Sciatic nerve (tissue), 2 donors: ENCODE measurements at places on chromosomes 16 and 17.

DNA sequence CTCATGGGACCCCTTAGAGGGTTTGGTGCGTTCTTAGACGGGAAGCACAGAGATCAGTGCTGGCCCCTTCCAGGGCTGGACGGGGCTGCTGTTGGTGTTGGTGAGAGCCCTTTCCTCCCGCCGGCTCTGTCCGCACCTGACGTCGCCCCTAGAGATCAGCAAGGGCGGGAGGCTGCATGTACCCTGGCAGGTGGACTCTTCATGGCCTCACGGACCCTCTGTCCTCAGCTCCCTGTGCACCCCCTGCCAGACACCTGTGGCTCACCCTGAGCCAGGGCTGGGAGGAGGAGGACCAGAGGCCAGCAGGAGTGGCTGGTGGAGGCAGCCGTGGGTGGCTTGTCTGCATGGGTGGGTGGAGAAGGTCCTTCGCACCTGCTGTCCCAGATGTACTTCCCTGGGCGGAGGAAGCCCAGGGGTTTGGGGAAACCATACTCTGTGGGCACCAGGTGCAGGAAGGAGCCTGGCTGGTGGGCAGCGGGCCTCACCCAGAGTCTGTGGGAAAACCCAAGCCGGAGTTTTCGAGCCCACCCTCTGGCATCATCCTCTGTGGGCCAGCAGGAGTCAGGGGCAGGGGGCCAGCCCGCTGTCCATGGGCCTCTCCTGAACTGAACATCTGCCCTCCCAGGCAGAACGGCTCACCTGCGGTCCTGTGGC lies 348.6 kb downstream of the SEC14L1 start:
- DNase-seq = peak; percentile 60

GRCh38 chr16:13331918-13332317 lies 430.5 kb downstream of the SHISA9 start:
- DNase-seq = no peak

DNA sequence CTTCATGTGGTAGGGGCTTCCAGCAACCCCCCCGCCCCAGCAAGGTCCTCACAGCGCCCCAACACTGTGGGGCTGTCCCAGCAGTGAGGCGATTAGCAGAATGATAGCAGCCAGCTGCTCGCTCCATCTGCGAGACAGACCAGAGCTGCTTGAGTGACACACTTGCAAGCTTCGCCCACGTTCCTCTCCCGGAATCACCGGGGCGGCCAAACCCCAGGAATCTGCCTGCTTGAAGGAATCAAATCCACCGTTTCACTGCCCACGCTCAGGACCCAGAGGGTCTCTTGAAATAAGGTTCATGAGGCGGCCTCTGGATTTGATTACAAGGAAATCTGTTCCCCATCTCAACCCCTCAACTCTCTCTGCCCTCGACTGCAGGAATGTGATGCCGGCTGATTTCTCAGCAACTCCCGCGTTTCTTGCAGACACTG lies 356.0 kb downstream of the C16orf95 start:
- peak; percentile 38 for DNase-seq

DNA sequence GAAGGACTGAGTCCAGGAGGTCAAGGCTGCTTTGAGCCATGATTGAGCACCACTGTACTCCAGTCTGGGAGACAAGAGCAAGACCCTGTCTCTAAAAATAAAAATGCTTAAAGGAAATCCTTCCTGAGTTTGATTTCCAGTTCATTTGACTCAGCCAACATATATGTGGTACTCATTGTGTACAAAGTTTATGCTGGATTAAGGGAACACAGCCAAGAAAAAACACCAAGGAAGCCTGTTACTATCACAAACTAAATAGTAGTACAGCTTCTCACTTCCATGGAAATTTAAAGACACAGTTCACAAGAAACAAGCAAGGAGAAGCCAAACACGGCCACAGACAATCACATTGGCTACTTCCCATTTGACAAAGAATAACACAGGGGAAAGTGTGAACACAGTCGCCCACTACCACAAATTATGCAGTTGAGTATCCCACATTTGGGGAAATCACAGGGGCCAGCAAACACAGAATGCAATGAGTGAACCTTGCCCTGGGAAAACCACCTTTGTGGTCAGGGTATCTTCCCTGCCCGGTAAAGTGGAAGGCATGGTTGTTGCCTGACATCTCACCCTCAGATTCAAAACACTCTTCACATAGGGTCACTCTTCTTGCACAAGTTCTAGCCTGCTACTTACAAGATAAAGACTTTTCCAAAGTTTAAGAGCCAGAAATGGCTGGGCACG lies 14.5 kb downstream of the TEX14 start:
- DNase-seq = no peak

GRCh38 chr17:73901661-73902415 lies 257.6 kb upstream of the SDK2 start:
- DNase-seq = no peak

GRCh38 chr17:11506635-11507034 lies 91.6 kb upstream of the DNAH9 start:
- no peak for DNase-seq

DNA sequence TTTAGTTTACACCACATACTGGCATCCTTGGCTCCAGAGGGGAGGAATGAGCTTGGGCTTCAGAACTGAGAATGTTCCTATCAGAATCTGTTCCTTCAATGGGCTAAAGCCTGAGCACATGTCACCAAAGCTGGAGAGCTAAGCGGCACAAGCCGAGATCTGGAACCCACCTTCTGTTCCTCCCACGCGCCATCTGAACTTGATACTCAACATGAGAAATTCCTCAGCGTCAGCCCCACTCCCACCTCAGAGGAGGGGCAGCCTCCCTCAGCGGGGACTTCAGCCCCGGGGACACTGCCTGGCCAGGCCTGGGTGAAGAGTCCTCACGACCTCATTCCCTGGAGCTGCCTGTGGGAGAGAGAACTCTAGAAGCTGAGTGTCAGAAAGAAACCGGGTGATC lies 22.8 kb upstream of the SLC47A1 start:
- no peak for DNase-seq

DNA sequence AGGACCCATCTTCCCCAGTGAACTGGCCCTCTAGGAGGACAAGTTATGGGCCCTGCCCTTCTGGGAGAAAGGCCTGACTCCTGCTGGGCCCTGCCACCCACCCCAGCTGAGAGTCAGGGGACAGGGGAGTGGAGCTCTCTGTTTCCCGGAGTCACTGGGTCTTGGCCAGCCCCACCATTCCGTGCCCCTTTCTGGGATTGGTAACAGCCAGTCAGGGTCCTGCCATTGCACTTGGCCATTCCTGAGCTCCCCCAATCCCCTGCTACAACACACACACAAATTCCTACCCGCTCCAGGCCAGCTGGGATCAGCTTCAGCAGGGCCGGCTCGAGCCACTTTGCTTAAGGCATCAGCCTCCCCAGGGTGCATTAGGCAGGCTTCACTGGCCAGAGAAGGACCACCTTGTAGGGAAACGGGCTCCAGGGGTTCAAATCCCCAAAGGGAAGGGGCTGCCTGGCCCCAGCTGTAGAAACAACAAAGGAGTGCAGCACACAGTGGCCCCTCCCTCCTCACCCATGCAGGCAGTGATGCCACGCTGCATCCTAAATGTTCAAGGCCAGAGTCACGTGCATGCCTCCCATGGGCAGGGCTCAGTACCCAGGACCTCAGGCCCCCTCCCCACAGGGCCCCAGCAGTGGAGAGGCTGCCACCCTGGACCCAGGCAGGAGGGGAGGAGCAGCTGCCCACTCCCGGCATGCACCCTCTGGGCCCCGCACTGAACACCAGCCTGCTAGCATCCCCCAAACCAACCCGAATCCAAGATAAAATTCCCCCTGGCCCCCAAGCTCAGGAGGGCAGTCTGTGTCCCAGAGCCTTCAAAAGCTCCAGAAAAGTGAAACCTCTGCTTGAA lies 37.7 kb downstream of the C16orf78 start:
- peak; percentile 40 for DNase-seq

GRCh38 chr17:35612924-35613521 lies 25.9 kb downstream of the AP2B1 start:
- DNase-seq = peak; percentile 66

- DNase-seq = peak; percentile 87
These were observed at the start of gene SSH2 for GRCh38 chr17:29929533-29930408. Gene SSH2 (minus strand): TSS chr17:29930228. CDS start chr17:29930000, 228 bp downstream.

GRCh38 chr16:20347666-20348364 lies 4.7 kb downstream of the UMOD start:
- no peak for DNase-seq

DNA sequence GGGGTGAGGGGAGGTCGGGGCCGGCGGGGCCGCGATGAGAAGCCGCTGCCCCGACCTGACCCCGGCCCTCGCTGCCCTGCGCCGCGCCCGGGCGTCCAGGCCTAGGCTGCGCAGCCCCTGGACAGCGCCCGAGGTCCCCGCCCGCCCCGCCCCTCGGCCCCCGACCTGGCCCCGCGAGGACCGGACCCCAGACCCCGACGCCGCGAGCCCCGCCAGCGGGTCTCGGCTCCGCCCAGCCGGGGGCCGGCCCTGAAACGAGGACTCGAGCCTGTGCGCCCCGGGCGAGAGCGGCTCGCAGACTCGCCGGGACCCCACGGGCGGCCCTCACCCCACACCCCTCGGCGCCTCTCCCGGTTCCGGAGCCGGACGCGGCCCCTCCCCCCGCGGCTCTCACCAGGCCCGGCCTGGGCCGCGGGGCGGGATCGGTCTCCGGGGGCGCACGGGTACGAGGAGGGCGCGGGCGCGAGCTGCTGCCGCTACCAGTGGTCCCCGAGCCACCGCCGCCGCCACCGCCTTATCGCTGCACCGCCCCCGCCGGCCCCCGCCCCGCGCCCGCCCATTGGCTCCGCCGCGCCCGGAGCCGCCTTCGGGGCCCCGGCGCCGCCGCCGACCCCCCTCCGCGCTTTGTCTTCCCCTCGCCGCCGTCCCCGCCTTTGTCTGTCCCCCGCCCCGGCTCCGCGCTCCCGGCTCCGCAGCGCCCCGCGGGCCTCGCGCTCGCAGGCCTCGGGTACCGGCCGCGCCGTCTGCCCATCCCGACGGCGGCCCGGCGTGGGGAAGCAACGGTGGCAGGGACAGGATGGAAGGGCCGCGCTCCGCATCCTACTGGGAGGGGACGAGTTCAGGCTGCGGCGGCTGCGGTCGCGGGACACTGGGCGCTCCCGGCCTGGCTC lies at the start of gene LIMD2:
LIMD2 (minus strand) TSS at position 488 of the 890 bp plus-strand sequence. CDS start 827 bp downstream, outside the sequence.
- peak; percentile 80 for DNase-seq

- no peak for DNase-seq
These were observed 69.1 kb downstream of the RPTOR start for GRCh38 chr17:80613732-80614071.

DNA sequence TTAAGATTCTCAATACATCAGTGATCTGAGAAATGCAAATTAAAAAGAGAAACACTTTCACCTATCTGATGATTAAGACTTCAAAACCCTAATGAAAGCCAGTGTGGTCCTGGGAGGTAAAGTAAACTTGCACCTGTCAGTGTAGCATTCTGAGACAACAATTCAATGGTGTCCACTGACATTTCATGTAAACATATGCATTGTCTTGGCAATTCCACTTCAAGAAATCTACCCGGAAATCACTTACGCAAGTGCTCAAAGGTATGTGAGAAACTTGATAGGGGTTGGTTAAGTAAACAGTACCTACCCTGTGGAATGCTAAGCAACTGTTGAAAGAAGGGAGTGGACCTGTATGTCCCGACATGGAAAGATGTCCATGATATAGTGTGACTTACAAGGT lies 2.1 kb downstream of the ST6GALNAC1 start:
- no peak for DNase-seq

GRCh38 chr17:14070344-14070984 lies 1.2 kb downstream of the COX10 start:
- DNase-seq = no peak

GRCh38 chr17:73128496-73128895 lies 36.0 kb upstream of the SLC39A11 start:
- DNase-seq = no peak

GRCh38 chr16:87132361-87133014 lies 184.7 kb downstream of the C16orf95 start:
- DNase-seq = peak; percentile 79

DNA sequence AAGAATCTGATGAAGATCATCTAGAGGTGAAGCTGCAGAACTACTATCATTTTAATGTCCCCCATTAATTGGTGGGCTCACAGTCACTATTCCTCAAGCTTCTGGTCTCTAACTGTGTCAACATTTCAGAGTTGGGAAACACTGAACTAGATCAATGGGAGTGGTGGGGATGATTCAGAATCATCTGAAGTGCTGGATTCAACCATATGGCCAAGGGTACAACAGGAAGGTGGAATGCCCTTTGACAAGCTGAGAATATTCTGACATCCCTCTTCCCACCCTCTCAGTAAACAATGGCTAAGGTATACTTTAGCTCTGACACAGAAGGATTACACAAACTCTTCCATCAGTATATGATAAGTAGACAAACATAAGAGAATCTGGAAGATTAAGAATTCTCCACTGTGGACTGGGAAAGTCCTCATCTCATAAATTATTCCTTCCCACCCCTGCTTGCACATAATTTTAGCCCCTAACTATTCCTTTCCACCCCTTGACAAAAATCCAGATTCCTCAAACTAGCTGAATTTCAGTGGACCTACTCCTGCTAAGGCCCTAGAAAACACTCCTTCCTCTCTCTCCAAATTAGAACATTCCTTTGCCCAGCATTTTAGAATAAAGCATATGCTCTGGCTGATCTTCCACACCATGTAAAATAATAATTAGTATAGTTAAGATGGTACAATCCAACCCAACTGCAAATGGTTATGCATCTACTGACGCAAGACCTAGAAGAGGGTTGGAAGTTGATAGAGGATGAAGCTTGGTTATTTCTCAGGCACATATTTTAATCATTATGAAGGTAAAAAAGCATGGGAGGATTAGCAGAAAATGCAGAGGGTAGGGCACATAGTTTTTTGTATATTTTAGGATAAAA lies 16.3 kb upstream of the RFFL start:
- DNase-seq = no peak

- DNase-seq = peak; percentile 49
These were observed 109.1 kb downstream of the GAS7 start for GRCh38 chr17:10089196-10089804.

GRCh38 chr17:58245428-58246103 lies 7.2 kb downstream of the LPO start:
- DNase-seq = no peak

- no peak for DNase-seq
These were observed 60.2 kb downstream of the CCDC182 start for GRCh38 chr17:57684711-57685498.
